ENCODE measurements at places on chromosomes 5 and 9.

- no peak for DNase-seq
Measured at GRCh38 chr9:71740199-71740598, 28.1 kb downstream of the CEMIP2 start.

DNA sequence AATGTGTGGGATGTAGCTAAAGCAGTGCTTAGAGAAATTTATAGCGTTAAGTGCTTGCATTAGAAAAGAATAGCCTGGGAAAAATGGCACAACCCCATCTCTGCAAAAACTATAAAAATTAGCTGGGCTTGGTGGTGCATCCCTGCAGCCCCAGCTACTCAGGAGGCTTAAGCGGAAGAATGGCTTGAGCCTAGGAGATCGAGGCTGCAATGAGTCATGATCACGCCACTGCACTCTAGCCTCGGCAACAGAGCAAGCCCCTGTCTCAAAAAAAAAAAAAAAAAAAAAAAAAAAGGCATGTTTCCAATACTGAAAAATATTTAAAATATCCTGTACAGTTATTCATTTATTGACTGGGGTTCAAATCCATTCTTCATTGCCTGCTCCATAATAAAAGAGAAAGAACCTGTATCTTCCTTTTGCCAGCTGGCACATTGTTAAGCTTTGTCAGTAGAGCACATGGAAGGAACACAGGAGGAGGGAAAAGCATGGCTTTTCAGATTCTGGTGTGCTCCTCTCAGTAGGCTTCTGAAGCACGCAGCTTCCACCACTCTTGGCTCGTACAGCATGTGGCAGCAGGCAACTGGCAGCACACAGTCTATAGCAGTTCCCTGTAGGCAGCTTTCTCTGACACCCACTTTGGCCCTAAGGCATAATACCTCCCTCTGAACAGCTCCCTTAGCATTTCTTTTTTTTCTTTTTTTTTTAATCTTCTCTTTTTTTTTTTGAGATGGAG, 73.5 kb downstream of the TRIM36 start:
- no peak for DNase-seq

- DNase-seq: no peak
Measured at GRCh38 chr9:114396558-114397218, 8.9 kb upstream of the AKNA start.

GRCh38 chr5:93192087-93192486, 388.9 kb downstream of the NR2F1-AS1 start:
- DNase-seq: no peak

DNA sequence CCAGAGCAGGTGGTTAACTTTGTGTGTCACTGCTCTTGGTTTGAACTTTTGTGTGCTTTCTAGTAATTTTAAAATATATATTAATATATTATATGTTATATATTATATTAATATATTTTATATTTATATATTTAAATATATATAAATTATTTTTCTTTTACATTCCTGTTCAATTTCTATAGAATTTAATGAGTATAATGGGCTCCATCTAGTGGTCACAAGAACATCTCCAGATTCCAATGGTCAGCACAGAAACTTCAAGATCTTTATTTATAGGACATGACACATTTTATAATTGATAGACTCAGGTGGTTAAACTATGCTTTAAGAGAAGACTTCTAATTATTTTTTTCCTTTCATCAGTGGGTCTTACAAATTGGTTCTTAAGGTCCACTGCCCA, 39.1 kb downstream of the COL23A1 start:
- DNase-seq: peak; percentile 7

- DNase-seq: no peak
Measured at GRCh38 chr9:97487107-97487506, 14.4 kb upstream of the TMOD1 start.

GRCh38 chr5:55160493-55161209, 680 bp downstream of the GPX8 start:
- DNase-seq: no peak

GRCh38 chr5:113678202-113678601, 164.7 kb downstream of the YTHDC2 start:
- DNase-seq: no peak
